ENCODE measurements at places on chromosomes 16 and 17.
A peak's percentile ranks its signal among the peaks of the same experiment; 100 is the strongest.

GRCh38 chr16:74466872-74467271 lies 45.6 kb upstream of the CLEC18B start:
- peak; percentile 18 for DNase-seq

- no peak for DNase-seq
These were observed 617.0 kb upstream of the CDH5 start for GRCh38 chr16:65749506-65749905.

GRCh38 chr17:69236464-69236863 lies 7.8 kb upstream of the ABCA10 start:
- DNase-seq, result no peak

DNA sequence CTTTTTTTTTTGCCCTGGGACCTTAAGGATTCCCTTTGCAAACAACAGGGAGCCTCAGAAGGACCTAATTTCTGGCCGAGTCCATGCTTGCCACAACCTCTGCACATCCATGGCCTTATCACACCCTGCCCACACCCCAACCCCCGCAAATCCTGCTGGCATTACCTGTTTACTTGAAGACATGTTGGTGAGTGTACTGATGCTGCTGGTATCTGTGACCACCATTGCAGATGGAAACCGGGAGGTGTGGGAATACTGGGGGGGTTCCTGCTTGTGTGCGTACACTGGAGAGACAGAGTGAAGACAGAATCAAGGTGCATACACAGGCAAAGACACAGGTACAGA lies 46.0 kb downstream of the HNF1B start:
- no peak for DNase-seq
